ENCODE measurements at places on chromosomes 12 and 14.

- DNase-seq: no peak
Measured at GRCh38 chr12:132173135-132174014, 29.1 kb downstream of the NOC4L start.

DNA sequence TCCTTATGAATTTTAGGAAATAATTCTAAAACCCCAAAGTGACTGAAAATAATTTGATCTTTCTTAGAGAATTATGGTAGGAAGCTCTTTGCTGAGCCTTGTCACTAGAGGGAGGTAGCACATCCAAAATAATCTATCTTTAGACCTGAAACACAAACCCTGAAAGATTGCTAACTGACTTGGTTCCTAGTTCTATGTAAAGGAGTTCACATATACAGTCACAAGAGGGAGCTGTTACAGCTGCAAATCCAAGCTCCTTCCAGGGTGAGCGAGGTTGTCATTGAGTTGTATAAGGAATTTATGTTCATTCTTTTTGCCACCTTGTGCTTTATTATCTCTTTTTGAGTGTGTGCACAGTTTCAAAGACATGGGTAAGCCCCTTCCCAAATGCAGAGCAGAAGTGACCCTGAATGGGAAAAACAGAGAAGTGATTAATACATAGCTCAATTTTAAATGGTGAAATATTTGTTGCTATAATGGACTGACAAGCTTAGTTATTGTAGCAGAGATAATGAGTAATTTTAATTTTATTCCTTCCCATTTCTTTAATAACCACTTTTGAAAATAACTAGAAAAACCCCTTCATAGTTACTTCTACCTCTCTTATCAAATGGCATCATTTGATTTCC, 387.9 kb downstream of the DAD1 start:
- peak; percentile 50 for DNase-seq

- DNase-seq: no peak
Measured at GRCh38 chr12:116339062-116339461, 61.6 kb upstream of the MED13L start.

GRCh38 chr12:47838286-47838931, 18.7 kb upstream of the HDAC7 start:
- peak; percentile 67 for DNase-seq

DNA sequence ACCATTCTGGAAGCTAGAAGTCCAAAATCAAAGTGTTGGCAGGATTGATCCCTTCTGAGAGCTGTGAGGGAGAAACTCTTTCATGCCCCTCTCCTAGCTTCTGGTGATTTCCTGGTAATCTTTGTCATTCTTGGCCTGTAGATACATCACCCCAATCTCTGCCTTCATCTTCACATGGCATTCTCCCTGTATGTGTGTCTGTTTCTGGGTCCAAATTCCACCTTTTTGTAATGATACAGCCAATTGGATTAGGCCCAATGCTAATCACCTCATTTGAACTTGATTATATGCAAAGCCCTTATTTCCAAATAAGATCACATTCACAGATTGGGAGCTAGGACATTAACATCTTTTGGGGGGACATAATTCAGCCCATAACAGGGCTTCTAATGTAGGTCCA, 76.9 kb upstream of the MBIP start:
- DNase-seq: no peak

- peak; percentile 34 for DNase-seq
Measured at GRCh38 chr12:66708704-66709456, 30.0 kb upstream of the GRIP1 start.

DNA sequence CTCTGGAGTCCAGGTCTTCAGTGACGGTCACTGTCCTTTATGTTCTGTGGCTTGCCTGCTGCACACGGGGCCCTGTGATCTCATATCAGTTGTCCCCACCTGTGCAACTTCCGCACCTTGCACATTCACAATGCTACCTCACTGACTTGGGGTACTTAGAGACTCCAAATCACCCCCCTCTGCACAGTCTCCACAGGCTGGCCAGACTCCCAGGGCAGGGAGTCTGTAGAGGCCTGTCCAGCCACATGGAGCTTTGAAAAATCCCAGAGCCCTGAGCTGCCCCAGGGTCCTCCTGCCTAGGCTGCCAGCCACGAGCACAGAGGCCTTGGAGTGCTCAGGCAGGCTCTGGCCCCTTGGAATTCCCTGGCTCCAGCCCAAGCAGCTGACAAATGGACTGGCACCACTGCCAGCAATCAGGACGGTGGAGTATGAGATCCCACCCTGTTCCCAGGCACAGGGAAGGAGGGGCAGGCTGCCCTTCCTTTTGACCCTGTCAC, 26.4 kb downstream of the CMKLR1 start:
- no peak for DNase-seq

GRCh38 chr14:93245764-93246420, 38.8 kb downstream of the UBR7 start:
- no peak for DNase-seq

DNA sequence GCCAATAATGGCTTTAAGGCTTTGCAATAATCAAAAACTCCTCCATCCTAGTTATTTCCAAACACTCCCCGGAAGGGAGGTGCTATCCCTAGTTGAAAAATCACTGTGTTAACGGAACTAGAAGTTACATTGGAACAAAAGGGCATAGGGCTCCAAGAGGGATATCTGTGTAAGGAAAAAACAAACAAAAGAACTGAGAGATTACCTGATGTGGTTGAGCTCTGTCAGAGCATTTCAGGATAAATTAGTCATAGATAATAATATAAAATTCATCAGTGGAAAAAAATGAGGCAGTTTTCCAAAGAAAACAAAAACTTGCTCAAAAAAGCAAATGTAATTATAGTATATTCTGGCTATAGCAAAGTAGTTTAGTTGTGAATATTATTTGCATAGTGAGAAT, 27.4 kb upstream of the PAPLN start:
- peak; percentile 46 for DNase-seq

DNA sequence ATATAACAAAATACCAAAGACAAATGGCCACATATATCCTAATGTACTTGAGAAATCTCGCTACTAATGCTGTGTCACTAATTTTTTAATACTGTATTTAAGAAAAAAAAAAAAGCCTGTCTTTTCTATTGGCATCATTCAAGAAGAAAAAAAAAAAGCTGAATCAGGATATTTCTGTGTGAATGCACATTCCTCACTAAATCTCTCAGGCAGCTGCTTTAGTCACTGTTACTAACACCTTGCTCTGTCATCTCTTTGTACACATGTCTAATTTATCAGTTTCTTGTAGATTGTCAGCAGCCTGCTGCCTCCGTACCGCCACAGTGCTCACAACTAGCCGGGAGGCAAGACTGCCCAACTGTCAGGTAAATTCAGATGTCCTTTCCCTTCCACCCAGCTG, 32.0 kb upstream of the FGD4 start:
- no peak for DNase-seq

GRCh38 chr12:27894309-27894708, 78.2 kb downstream of the PTHLH start:
- no peak for DNase-seq

GRCh38 chr14:59331217-59331616, 134.0 kb downstream of the GPR135 start:
- no peak for DNase-seq

DNA sequence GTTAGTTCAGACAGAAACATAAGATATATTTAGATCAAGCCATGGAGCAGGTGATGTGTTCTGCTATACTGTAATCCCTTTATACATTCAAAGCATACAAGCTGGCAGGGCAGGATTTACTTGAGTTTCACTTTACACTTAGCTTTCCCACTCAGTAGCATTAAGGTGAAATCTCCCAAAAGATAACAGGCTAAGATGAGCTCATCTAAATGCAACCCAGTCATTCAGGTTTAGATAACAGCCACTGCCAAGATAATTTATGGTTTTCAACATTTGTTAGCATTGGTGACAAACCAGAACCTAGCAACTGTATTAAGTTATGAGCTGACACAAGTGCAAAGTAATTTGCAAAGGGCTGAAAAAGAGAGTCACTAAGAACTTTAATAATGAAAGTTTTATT, 925.1 kb upstream of the ATXN7L3B start:
- no peak for DNase-seq

GRCh38 chr14:91470216-91470615, 39.9 kb downstream of the PPP4R3A start:
- no peak for DNase-seq

GRCh38 chr12:75478116-75478794, 2.3 kb upstream of the GLIPR1 start:
- DNase-seq: no peak

All from ELR (cell line).